CD8-positive, alpha-beta T cell (primary cell): ENCODE measurements at places on chromosomes 2 and 18.

DNA sequence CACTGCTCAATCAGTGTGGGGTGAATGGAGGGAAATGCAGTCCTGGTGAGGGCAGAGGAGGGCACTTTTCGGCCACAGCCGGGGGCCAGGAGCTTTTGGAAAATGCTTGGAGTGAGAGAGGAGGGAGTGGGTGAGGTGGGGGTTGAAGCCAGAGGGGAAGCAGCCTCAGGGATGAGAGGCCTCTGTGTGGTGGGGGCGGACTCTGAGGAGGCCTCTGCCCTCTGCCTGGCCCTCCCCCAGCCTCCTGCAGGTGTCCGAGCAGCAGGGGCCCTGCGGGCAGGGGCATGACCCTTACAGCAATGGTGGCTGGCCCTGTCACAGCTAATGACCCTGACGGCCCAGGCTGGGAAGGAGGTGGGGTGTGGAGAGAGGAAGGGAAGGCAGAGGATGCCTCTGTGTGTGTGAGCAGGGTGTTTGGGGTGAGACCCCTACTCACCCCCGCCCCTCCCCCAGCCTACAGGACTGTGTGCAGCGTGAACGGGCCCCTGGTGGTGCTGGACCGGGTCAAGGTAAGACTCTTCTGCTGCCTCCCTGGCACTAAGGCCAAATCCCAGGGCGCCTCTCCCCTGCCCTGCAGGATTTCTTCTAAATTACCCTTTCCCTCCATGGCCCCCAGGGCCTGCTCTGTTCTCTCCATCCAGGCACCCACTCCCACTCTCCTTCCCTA is 7.6 kb downstream of the ATP6V1B1 start:
- no peak for DNase-seq

DNA sequence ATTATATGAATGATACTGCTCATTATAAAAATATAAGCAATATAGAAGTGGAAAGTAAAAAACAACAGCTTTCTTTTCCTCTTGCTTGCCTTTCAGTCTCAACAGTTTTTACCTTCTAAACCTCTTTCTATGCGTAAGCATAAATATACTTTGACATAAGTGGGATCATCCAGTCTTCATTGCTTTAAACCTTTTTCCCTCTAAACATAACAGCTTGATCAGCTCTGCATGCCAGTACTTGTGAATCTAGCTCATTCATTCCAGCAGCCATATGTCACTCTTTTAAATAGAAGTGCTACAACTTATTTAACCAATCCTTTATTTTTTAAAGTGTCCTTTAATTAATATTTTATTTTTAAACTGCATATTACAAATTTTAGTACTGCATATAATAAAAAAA is 88.1 kb downstream of the TTC27 start:
- no peak for DNase-seq

DNA sequence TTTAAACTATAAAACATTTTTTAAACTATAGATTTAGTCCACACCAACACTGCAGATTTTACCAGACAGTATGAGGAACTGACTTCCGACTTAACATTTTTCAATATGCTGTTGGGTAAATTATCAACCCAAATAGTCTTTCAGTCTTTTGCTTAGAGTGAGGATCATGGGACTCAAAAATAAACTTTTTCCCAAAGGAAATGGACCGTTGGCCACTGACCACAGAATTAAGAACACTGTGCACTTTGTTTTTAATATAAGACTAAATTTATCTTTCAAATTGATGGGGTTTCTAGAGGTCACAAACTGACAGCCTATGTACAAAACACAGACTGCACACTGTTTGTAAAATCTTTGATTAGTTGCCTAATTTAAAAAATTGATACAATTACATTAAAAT is 44.9 kb downstream of the FIGN start:
- DNase-seq: no peak

GRCh38 chr2:128557831-128558241 is 239.2 kb upstream of the HS6ST1 start:
- DNase-seq: no peak

- DNase-seq: no peak
Observed at GRCh38 chr2:207320381-207321159, 154.8 kb upstream of the KLF7 start.

DNA sequence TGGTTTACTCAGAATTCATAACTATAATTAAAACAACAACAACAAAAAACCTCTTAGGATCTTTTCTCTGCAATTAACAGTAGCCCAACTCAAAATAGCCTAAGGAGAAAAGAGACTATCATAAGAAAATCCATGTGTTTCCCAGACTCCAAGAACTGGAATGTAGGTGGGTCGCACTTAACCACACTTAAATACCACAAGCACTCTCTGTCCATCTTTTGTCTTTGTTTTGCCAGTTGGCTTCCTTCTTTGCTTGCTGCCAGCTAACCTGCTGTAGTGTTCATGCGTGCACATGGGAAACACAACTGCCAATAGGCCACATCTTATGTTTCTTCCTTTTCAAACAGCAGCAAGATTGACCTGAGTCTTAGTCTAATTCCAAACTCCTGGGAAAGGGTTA is 24.1 kb upstream of the ACVR1 start:
- no peak for DNase-seq

GRCh38 chr2:43452318-43452731 is 143.5 kb downstream of the THADA start:
- no peak for DNase-seq

- no peak for DNase-seq
Observed at GRCh38 chr18:30639361-30639760, 403.2 kb downstream of the DSC3 start.

DNA sequence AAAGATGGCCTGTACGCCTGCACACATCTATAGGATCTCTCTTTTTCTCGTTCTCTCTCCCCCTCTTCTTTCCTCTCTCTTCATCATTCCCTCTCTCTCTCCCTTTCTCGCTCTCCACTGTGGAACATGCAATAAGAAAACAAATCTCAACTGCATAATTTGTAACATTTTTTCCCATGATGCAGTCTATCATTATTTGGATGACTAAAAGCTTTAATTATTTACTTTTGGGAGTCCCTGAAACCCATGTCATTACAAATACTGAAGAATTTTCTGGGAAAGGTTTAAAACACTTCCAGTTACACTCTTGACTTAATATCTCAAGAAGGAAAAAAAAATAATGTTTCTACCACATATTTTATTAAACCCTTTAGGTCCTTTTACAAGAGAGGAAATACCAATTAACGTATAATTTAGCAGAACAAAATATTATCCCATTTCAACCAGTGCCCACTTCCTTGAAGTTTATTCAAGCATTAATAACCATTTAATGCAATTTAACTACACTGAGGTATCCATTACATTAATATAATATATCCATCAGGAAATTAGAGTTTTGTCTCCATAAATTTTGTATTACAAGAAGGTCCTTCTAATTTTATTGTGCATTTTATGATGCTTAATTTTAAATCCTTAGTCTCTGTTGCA is 1615.2 kb upstream of the ACVR2A start:
- no peak for DNase-seq

- no peak for DNase-seq
Observed at GRCh38 chr18:42183746-42184145, 228.7 kb downstream of the PIK3C3 start.

- no peak for DNase-seq
Observed at GRCh38 chr18:28175930-28176697, 816 bp downstream of the CDH2 start.

DNA sequence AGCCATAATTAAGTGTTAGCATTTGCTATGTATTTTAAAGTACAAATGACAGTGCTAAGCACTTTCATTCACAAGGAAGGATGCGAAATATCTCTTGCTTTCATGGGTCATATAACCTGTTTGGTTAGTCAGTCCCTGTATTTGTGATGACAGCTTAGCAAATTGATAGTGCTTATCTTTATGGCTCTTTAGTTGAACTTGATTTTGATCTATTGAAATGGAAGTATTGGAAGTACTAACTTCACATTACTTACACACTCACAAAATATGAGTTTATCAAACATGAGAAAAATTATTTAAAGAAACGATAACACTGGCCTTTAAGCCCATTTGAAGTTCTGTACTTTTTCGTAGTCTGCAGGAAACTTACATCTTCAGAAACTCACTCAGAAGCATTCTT is 97.4 kb upstream of the NEUROD1 start:
- no peak for DNase-seq

GRCh38 chr2:127413782-127414637 is 4.2 kb upstream of the PROC start:
- no peak for DNase-seq

DNA sequence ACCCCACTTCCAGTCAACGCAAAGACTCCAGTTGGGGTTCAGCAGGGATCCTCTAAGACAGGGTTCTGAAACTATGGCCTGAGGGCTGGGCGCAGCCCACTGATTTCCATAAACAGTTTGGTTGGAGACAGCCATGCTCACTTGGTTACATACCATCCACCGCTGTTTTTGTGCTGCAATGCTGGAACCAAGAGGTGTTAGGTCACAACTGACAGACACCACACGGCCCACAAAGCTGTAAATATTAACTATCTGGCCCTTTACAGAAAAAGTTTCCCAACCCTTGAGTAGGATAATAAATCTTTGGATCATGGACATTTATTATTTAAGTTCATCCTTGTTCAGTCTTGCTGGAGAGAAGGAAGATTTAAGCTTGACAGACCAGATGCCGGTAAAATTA is 8.4 kb upstream of the CD226 start:
- DNase-seq: no peak

GRCh38 chr2:9114458-9114857 is 92.2 kb upstream of the ASAP2 start:
- DNase-seq: no peak

- no peak for DNase-seq
Observed at GRCh38 chr18:51891876-51892275, 448.1 kb upstream of the DCC start.

GRCh38 chr2:38130876-38131275 is 54.9 kb upstream of the CYP1B1 start:
- no peak for DNase-seq

DNA sequence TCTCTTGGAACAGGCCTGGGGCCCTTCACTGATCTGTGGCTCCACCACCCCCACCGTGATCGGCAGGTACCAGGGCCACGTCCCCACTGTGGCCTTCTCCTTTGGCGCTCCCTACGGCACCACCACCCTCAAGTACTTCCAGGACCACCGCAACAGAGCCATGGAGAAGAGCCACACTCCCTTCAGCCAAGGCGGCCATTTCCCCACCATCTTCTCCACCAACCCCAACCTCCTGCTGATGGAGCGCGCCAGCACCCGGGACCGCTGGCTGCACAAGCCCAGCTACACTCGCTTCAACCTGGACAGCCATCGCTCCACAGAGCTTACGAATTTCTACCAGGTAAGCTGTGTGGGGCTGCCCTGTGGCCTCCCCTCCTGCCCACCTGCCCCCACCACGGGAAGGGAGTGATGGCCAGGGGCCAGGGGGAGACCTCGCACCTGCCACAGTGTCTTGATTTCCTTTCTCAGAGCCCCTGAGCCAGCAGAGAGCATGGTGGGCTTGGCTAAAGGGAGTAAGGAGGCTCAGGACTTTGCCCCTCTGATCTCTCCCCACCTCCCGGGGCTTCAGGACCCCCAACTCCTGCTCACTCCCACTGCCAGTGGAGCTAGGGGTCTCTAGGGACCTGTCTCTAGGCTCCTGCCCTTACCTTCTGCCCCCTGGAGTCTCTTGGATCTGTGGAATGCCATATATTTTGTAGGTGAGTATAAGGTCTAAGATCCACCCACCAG is 65.2 kb downstream of the CIB4 start:
- no peak for DNase-seq
